ENCODE measurements at places on chromosomes 3 and 15.

DNA sequence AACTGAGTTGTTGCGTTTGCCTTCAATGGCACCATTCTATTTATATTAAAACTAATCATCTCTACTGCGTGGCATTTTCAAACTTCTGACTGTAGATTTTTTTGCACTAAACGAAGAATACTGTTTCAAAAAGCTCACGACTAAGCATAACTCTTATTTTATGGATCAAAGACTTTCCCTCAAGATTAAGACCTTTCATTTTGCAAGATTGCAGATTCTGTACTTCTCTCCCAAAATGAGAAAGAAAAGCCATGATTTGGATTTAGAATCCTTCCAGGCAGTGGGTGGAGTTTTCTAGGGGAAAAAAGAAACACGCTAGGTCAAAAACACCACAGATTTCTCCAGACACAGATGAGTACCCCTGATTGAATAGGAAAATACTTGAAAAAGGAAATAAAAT lies 617.2 kb upstream of the NR2F2 start:
- no peak for DNase-seq

DNA sequence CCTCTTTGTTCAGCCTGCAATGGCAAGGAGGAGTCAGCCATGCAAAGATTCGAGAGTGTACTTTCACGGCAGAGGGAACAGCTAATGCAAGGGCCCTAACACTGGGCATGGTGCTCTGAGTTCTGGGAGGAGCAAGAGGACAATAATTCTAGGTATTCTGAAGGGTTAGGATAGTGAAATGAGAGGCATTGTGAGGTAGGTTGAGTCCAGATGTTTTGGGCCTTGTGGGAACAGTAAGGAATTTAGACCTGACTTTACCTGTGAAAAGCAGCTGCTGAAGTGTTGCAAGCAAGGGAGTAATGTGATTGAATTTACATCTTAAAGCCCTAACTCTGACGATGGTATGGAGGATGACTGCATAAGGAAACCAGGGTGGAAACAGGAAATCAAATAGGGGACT lies 211.6 kb downstream of the CNTN3 start:
- no peak for DNase-seq

DNA sequence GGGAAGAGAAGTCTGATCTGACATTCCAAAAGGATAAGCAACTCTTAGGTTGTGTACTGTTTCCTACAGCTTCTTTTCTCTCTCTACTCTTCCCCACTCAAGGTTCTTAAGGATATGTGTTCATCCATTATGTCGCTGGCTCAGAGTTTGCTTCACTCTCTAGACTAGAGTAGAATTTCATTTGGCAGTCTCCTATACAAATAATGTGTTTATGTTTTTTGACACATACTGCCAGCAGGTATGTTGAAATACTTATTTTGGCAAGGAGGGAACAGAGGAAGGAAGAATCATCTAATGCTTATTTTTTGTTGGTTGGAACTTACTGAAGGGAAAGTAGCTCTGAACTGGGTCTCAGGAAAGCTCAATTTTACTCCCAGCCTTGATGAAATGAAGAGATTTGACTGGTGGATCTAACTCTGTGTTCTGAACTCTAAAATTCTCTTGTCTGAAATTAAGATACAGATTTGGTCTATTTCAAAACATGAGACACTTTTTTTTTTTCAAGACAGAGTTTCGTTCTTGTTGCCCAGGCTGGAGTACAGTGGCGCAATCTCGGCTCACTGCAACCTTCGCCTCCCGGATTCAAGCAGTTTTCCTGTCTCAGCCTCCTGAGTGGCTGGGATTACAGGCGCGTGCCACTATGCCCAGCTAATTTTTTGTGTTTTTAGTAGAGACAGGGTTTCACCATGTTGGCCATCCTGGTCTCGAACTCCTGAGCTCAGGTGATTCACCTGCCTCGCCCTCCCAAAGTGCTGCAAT lies 7.6 kb upstream of the EMC3 start:
- no peak for DNase-seq

GRCh38 chr3:40873476-40873875 lies 325.8 kb upstream of the CTNNB1 start:
- no peak for DNase-seq

GRCh38 chr15:68500363-68501258 lies 68.6 kb upstream of the ITGA11 start:
- no peak for DNase-seq

- DNase-seq = no peak
These were observed 106.4 kb upstream of the SLC2A2 start for GRCh38 chr3:171132873-171133272.

DNA sequence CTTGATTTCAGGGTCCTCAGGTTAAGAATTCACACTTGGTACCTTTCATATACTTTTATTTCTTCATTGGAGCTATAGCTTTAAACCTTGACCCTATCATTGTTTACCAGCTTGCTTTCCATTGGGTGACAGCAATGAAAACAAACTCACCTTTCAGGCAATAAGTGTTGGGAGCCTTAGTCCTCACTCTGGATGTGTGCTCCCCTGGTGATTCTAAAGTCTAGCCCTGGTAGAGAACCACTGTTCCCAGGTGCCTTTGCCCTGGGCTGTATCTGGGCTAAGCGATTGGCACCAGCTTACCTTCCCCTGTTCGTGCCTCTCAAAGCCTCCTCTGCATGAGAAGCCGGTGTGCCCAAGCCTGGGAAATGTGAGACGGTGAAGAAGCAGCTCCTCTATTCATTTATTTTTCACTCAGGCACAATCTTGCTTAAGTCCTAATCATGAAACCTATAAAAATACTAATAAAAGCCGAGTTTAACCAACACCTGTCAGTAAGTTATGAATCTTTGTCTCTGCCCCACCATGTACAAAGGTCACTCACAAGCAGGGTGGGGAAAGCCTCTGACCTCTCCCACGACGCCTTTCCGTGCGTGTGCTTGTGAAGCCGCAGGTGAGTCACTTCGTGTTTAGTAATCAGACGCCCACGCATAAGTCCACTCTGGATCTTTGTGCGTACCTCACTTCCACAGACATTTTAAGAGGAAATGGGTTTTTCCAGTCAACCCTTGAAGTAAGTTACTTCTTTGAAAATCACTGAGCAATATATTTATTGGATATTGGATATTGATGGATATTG lies 12.8 kb upstream of the ARRDC4 start:
- no peak for DNase-seq

DNA sequence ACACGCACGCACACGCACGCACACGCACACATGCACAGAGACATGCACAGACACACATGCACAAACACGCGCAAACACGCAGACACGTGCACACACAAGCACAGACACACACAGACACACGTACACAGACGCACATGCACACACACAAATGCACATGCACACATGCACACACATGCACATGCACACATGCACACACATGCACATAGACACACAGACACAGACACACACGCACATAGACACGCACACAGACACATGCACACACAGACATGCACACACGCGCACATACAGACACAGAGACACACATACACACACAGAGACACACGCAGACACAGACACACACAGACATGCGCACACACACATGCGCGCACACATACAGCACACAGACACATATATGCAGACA lies 26.4 kb upstream of the PIGZ start:
- no peak for DNase-seq

- DNase-seq = no peak
These were observed 148.4 kb downstream of the CNTN4 start for GRCh38 chr3:2246873-2247648.

GRCh38 chr15:33581032-33581431 lies 270.3 kb downstream of the RYR3 start:
- DNase-seq = no peak

GRCh38 chr3:58604031-58604430 lies 26.8 kb upstream of the FAM107A start:
- DNase-seq = no peak

DNA sequence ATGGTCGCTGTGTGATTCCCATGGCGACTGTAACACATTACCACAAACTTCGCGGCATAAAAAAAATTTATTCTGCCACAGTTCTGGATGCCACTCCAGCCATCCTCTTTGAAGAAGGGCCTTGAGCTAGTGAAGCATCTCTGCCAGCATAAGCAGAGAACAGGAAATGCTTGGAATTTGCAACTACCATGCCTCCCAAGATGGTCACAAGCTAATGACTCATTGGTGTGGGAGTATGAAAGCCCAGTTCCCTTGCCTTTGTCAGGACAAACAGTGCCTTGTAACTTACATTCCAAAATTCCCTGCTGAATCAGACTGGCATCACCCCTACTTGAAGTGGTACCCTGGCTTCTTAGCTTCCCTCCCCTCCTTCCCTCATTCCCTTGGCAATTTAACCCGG lies 129.7 kb downstream of the PROS1 start:
- no peak for DNase-seq

DNA sequence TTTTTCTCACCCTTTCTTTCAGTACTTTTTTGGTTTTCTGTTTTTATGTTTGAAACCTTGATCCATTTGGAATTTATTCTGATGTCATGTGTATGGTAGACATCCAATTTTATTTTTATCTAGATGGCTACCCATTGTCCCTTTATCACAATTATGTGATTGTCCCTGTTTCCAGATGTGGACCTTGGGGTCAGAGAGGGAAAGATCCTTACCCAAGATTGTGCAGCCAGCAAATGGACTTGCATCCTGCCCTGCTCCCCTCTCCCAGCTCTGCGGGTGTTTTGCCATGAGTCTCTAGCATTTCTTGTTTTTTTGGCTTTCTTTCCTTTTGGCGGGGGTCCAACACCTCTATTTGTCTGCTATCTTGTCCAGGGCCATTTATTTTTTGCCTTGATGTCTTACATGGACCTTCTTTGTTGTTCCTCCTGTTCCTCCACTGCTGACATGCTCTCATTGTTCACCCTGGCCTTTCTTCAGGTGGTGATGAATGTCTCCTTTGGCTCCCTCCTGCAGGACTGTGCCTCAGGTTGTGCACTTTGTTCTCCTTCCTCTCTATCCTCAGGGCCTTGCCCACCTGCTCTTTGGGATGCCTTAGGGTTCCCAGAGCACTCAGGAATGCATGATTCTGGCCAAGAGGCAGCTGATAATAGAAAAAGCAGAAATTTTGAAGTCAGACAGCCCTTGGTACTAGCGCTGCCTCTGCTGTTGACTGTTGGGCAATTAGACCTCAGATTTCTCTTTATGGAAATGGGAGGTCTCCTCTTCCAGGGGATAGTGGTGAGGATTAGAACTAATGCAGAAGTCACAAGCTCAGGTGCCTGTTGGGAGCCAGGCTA lies 84.3 kb downstream of the EEFSEC start:
- no peak for DNase-seq

DNA sequence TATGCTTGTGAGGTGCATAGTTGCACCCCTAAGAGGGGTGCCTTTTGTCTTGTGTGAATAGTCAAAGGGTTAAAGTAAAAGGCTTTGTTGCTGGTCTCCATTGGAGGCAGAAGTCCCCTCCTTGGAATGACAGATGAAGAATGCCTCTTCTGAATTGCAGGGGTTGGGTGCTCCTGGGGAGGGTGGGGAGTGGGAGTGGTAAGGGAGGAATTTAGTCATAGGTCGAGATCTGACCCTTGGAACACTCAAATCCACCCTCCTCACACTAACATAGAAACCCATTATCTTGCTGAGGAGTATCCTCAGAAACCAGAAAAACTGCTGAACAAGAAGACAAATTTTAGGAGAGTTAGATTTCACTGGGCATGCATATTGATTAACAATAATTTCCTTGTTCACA lies 4.7 kb downstream of the CTXND1 start:
- DNase-seq = no peak

DNA sequence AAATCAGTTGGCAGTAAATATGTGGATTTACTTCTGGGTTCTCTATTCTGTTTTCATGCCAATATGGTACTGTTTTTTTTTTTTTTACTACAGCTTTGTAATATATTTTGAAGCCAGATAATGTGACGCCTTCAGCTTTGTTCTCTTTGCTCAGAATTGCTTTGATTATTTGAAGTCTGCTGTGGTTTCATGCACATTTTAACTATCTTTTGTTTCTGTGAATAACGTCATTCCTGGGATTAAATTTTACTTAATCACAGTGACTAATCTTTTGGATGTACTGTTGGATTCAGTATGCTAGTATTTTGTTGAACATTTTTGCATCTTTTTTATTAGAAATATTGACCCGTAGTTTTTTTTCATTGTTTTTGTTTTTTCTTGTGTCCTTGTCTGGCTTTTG lies 576.5 kb downstream of the ZNF385D start:
- no peak for DNase-seq

Measured in stimulated activated CD8-positive, alpha-beta memory T cell treated with anti-CD3 and anti-CD28 coated beads, Interleukin-15, amount 100 ng/mL, for 24 hours (primary cell).